ENCODE measurements at places on chromosomes 5 and 9.

DNA sequence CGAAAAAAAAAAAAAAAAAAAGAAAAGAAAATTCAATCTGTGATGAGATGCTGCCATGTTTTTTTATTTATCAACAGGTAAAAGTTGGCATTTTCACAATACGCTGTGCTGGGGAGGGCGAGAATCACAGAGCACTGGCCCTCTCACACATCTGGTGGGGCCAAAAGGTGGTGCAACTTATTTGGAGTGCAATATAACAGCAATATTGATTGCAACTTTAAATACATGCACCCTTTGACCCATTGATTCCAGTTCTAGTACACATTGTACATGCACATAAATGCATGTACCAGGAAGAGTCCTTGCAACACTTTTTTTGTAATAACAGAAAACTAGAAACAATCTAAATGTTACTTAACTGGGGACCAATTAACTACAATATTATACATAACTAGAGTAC, 159.1 kb downstream of the DAB2IP start:
- DNase-seq: no peak

DNA sequence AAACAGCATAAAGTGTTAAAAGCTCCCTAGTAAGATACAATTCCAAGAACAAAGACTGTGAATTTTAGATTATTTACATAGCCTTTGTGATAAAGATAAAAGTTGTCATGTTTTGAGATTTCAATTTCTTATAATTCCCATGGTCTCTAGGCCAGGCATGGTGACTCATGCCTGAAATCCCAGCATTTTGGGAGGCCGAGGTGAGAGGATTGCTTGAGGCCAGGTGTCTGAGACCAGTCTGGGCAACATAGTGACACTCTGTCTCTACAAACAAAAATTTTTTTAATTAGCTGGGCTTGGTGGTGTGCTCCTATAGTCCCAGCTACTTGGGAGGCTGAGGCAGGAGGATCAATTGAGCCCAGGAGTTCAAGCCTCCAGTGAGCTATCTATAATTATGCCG, 48.1 kb downstream of the BDP1 start:
- no peak for DNase-seq

DNA sequence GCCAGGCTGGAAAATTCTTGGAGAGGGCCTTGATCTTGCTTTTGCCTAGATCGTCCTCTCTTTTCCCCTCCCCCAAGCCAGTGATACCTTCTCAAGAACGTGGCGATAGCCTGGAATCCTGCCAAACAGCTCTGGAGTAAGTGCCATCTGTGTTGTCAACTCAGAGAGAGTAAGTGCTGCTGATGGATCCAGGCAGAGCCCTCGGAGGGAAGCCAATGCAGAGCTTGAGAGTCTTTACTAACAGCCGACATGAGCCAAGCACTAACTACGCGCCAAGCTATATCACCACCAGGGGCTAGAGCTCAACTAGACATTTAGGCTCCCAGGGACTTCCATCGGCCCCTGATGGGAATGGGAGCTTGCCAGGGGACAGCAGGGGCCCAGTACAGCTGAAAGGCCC, 17.6 kb downstream of the RAPGEF1 start:
- no peak for DNase-seq

DNA sequence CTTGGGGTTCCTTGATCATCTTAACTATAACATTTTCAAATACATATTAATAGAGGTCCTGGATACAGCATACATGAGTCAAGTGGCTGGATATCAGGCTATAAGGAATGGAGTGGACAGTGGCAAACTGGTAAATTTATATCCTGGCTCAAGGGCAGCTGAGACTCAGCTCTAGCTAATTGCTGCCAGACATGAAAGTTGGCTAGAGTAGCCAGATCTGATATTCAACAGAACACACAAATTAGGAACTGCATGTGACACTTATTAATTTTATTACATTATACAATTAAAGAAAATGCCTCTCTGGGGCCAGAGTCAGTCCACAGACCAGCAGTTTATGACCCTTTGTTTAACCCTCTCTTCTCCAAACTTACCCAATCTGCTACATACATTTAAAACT, 206.5 kb downstream of the KCTD16 start:
- DNase-seq: no peak

- no peak for DNase-seq
These were observed 70.0 kb upstream of the ZSWIM6 start for GRCh38 chr5:61262080-61262479.

DNA sequence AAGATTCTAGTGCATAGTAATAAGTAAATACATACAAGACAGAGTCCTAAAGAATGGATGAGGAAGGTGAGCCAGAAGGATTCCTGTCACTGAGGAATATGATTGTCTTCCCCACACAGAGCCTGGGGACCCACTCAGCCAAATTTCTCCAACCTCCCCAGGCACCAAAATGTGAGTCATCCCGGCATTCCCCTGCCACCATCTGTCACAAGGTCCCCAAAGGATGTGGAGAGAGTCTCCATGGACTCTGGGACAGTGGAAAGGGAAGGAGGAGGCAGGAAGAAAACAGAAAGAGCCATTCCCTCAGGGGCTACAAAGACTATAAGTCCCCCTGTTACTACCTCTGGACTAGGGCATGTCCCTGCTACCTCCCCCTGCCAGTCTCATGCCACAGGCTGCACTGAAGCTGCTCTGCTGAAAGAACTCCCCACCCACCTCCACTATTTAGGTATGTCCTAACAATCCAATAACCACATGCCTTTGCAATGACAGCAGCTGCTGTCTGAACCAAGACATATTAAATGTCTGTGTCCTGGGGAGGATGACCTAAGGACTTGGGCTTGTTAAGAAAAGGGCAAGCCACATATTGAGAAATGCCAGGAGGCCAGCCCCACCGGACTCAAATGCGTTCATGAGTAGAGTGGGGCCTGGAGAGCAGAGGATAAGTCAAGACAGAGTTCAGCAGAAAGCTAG, 10.7 kb upstream of the OR5C1 start:
- no peak for DNase-seq

DNA sequence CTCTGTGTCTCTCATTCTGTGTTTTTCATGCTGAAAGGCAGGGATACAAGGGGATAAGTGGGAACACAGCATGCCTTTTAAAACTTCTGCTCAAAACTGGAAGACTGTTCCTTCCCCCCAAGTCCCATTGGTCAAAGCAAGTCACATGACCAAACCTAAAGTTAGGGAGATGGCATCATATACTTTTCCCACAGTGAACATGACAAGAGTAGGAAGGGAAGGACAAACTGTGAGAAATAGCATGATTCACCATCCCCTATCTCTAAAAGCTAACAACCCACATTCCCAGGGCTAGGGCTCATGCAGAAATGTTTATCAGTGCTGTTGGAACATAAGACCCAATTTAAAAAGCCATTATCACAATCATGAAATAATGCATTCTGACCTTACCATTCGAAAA, 24.2 kb upstream of the SHISAL2B start:
- no peak for DNase-seq

DNA sequence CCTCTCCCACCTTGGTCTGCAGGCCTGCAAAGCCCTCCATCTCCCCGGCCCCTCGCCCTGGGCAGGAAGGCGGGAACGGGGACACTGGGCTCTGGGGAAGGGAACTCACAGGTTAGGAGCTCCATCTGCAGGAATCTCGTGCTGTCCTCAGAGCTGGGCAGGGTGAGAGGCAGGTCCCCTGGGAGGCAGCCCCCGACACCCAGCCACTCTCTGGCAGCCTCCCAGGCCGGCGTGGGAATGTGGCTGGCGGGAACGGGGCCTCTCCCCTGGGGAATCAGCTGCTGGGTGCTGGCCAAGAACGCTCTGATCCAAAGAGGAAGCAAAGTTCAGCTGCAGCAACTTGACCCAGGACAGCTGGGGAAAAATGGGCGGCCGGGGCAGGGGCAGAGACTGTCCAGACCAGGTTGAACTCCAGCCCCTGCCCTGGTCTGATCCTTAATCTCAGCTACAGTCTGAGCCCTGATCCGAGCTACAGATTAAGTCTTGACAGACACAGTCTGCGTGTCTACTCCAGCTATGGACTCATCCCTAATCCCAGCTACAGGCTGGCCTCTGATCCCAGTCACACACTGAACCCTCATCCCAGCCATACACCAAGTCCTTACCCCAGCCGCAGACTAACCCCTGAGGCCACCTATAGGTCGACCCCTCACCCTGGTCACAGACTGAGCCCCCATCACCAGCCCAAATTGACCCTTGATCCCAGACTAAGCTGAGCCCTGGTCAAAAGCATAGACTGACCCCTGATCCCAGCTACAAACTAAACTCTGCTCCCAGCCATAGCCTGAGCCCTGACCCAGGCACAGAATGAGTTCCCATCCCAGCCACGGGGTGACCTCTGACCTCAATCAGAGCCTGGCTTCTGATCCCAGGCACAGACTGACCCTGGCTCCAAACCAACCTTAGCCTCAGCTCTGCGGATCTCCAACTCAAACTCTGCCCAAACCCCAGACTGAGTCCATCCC, 37.3 kb upstream of the EGFL7 start:
- DNase-seq: no peak

DNA sequence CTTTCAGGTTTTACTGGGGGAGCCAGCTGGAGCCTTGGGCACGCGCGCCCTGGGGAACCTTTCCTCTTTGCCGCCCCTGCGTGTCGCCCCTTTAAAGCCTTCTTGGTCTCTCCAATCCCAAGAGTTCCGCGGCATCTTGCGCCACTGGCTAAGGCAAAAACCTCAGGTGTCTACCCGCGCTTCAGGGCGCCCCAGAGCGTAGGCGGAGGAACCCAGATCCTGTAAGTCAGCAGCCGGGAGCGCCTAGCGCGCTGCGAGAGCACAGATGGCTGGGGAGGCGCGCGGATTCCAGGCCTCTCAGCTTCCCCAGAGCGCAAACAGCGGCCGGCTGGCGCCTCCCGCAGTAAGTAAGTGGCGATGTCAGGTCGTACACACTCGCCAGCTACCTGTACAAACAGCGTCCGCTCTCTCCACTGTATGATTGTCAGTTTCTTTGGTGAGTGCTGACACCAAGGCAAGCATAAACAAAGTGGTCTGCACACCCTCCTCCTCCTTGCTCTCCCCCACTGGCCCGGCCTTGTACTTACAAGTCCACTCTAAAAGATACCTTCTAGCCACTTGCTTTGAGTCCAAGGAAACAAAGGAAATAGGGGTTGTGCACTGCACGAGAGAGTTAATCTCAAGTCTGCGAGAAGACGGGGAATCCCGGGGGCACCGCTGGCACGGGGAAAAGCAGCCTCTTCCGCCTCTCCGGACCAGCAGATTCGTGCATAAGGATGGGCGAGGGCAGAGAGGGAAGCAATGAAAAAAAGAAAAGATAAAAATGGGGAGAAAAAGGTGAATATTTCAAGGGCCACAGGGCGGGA, 2.9 kb downstream of the HTR1A start:
- no peak for DNase-seq

GRCh38 chr5:6279607-6280006, 98.7 kb downstream of the MED10 start:
- no peak for DNase-seq

GRCh38 chr9:86945728-86946200, 1.5 kb downstream of the GAS1 start:
- no peak for DNase-seq

DNA sequence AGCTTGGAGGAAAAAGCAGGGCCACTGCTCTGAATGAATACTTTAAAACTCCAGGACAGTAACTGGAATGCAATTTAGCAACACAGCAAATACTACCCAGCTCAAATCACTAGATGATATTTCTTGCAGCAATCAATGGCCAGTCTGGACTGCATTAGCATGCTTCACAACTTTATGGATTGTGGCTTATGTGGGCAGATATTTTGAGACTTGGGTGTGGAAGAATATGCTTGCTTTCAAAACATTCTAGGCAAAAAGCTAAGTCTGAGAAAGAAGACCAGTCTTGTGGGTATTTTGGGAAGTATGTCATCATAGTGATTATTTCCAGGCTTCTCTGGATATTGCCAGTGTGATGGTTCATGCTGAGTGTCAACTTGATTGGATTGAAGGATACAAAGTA, 3.1 kb downstream of the RANBP3L start:
- no peak for DNase-seq

DNA sequence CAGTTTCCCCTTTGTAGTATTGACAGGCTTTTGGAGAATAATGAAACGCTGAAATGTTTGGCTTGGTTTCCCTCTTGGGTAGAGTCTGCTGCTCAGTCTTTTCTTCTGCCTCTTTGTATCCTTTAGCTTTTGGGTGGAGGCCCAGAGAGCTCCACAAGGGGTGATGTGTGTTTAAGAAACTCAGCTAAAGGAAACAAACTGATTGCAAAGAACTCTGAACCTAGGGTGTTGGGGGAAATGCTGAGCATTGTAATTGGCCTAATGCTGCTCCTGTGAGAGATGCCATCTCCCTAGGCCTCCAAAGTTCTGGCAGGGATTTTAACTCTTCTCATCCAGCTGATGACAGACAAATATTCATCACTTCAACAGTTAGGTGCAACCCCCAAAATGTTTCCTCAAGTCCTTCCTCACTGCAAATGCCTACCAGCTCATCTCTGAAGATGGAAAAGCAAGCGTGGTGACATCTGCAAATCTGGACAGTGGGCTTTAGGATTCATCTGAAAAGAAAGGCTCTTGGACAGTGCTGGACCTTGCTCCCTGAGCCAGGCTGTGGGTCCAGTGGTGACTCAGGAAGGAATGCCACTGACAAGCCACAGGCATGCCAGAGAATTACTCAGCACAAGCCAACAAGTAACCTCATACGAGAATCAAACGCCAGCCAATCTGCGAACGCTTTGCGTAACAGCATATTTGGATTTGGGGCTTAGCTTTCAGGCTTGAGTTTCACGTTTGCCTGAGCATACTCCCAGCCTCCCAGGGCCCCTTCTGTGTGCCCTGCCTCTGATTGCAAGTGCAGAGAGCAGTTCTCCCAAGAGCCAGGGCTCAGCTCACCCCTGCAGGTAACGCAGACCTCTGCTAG, 30.5 kb upstream of the ZSWIM6 start:
- DNase-seq: no peak

- DNase-seq: no peak
These were observed 1.6 kb upstream of the BRINP1 start for GRCh38 chr9:119370816-119371215.

GRCh38 chr5:120400356-120400755, 63.7 kb upstream of the PRR16 start:
- DNase-seq: no peak

DNA sequence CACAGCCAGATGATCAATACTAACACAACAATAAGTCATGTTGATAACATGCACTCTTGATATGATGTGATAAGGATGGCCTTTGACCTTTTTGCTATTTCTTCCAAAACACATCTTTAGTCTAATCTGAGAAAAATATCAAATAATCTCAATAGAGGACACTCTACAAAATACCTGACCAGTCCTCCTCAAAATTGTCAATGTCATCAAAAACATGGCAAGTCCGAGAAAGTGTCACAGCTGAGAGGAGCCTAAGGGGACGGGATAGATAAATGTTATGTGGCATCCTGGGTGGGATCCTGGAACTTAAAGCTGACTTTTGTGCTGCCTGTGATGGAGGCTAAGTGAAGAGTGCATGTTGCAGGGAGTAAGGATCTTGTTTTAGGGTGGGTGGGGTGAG, 699.6 kb upstream of the ADAMTS16 start:
- DNase-seq: no peak

DNA sequence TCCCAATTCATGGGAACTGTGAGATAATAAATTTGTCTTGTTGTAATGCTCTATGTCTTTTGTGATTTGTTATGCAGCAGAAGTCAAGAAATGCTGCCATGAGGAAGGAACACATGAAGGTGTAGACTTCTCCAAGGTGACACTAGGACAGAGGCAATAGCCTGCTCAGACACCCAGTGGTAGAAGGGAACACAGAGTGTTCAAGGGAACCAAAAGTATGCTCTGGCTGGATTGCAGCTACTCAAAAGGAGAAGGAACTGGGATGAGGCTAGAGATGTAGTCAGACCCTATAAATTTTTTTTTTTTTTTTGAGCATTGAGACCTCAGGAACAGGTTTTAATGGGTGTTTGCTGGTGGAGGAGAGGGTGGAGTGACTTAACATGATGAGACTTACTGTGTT, 232.5 kb downstream of the PARP8 start:
- no peak for DNase-seq

GRCh38 chr9:6777213-6777902, 19.6 kb downstream of the KDM4C start:
- DNase-seq: no peak
